ENCODE measurements at places on chromosomes 3 and 15. TPM values are rescaled to one million over a fixed set of nuclear protein-coding genes. Genes with fewer than 3 reads are reported as not detected.
A peak's percentile ranks its signal among the peaks of the same experiment; 100 is the strongest.

LIPC gene
- polyA plus RNA-seq: not detected

TGM4 gene
- polyA plus RNA-seq: 0.12 TPM

SOX14 gene
- polyA plus RNA-seq: not detected

ZNF710 gene
- polyA plus RNA-seq: 2.7 TPM

IL17RC gene
- 17.3 TPM for polyA plus RNA-seq

PEX5L gene
- not detected for polyA plus RNA-seq

GRCh38 chr3:152030320-152030719 is 156.9 kb downstream of the SUCNR1 start:
- DNase-seq: no peak

GRCh38 chr3:178676942-178677790 is 140.9 kb downstream of the KCNMB2 start:
- no peak for DNase-seq

GRCh38 chr3:152444029-152444641 is 175.4 kb downstream of the MBNL1 start:
- DNase-seq: peak; percentile 27

GRCh38 chr3:162626172-162626571 is 1129.6 kb downstream of the OTOL1 start:
- no peak for DNase-seq

GRCh38 chr3:9013782-9014563 is 50.7 kb upstream of the RAD18 start:
- DNase-seq: no peak

DNA sequence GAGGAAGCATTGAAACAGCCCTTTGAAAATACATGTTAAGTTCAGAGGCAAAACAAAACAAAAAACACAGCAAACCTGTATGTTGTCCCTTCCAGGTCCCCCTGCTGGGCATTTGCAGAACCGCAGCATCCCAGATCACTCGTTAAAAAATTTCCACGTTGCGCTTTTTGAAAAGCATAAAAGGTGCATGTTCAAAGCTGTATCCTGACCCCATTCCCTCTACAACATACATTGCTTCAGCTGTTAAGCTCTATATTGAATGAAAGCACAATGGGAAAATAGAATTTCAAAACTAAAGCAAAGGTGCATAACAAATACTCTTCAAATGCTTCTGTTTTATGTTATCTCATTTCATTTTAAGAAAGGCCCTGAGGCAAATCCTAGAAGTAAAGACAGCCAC is 328.3 kb downstream of the THSD4 start:
- DNase-seq: peak; percentile 42

DNA sequence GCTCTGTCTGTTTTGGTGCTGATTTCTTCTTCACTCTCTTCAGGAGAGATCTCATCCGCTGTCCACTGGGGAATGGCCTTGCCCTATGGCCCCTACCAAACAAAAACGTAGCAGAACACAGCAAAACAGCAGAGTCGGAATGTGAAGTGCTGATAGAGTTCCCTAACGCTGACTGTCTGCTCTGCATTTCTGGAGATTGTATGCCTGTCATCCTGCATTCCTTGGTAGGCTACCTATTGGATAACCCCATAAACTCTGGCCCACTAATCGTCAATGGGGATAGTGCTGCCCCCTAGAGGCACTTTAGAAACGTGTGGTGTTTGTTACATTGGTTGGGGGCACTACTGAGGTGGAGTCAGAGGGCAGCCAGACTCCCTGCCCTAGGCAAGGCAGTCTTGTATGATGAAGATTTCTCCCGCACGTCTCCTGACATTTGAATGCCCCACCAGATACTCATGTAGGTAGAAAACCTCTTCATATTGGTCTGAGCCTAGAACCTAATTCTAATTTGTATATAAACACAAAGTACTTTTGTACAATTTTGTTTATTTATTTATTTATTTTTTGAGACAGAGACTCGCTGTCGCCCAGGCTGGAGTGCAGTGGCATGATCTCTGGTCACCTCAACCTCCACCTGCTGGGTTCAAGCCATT is 15.6 kb upstream of the MAGEF1 start:
- peak; percentile 88 for DNase-seq

GRCh38 chr3:89017531-89017930 is 89.9 kb upstream of the EPHA3 start:
- DNase-seq: no peak

- DNase-seq: no peak
Observed at GRCh38 chr3:24972491-24972890, 455.6 kb upstream of the RARB start.

DNA sequence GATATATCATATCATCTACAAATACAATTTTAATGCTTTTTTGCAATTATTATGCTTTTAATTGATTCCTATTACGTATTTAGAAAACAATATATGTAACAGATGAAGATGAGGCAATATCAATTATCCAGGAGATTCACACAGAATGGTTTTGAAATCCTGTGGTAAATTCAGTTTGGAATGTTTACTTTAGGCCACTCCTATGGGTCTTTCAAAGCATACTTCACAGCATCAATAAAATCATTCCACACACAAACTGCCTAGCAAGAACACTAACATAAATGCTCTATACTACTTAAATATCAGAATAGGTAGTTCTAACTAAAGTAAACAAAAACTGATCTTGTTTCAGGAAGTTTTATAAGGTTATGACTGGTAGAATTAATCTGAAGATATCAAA is 90.5 kb downstream of the FAM227B start:
- no peak for DNase-seq

Data from SK-N-SH (cell line).